ENCODE measurements at places on chromosomes 6 and 20.

GRCh38 chr20:14401479-14402138, 64.2 kb upstream of the FLRT3 start:
- peak; percentile 12 for DNase-seq

DNA sequence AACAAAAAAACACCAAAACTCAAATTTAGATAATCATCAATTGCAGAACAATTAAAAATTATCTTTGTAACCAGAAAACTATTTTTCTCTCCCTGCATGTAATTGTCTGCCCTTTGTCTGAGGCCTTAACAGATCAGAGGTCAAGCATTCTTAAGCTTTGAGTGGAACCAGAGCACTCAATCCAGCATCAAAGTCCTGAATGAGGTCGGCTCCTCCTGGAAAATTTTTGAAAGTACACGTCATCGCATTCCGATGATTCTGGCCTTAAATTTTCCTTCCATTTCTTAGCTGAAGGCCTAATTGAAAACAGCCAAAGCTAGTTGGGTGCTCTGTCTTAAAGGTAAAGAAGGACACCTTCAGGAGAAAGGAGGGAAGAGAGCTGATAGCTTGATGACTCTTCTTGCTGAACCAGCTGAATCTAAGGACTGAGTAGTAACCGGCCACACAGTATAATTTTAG, 510.2 kb upstream of the SULF2 start:
- DNase-seq = peak; percentile 90

DNA sequence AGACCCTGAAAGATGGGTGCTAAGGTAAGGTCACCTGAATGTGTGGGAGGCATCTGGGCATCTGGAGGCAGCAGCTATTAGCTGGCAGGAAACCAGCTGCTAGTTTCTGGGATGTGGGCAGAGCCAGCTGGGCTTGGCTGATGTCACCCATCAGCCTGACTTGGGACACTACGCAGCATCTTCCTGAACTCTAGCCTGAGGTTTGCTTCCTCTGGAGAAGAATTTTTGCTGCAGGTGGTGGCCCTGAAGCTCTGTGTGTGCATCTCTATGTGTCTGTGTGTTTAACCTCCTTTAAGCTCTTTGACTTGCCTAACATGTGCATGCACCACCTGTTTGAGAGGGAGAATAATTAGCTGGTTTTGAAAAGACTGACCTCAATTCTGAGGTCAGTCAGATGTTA, 465.1 kb upstream of the CHD6 start:
- DNase-seq = no peak

DNA sequence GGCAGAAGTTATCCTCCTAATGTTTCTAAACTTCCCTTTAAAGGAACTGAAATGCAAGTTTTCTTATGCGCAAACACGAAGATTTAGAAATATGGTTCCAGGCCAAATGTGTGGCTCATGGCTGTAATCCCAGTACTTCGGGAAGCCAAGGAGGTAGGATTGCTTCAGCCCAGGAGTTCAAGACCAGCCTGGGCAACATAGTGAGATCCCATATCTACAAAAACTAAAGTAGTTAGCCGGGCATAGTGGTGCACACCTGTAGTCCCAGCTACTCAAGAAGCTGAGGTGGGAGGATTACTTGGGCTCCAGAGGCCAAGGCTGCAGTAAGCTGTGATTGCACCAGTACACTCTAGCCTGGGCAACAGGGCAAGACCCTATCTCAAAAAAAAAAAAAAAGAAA, 95.8 kb upstream of the SCAF8 start:
- no peak for DNase-seq

GRCh38 chr6:143060806-143061596, at the start of gene AIG1:
AIG1 (plus strand) TSS chr6:143060889; CDS start chr6:143060926, 37 bp downstream.
- peak; percentile 73 for DNase-seq

- no peak for DNase-seq
These were observed 86.1 kb upstream of the EZR start for GRCh38 chr6:158905277-158905676.

DNA sequence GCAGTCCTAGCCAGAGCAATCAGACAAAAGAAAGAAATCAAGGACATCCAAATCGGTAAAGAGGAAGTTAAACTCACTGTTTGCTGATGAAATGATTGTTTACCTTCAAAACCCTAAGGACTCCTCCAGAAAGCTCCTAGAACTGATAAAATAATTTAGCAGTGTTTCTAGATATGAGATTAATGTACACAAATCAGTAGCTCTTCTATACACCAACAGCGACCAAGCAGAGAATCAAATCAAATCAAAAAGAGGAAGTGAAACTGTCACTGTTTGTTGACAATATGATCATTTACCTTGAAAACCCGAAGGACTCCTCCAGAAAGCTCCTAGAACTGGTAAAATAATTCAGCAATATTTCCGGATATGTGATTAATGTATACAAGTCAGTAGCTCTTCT, 21.7 kb downstream of the SERPINB9 start:
- DNase-seq = no peak

DNA sequence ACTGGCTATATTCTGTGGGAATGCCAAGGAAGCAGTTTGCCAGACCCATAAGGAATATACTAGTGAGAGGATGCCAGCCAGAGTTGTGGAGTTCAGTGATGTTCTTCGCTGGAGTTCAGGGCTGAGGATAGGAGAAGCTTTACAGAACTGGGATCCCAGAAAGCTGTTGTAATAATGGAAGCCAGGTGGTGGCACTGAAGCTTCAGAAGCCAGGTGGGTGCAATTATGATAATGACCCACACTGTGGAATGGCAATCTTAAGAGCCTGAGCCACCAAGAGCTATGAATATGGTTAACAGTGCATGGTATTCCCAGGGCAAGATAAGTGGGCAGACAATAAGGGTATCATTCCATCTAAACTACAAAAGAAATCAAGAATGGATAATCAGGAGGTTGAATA, 25.1 kb upstream of the ENPP1 start:
- DNase-seq = peak; percentile 21

DNA sequence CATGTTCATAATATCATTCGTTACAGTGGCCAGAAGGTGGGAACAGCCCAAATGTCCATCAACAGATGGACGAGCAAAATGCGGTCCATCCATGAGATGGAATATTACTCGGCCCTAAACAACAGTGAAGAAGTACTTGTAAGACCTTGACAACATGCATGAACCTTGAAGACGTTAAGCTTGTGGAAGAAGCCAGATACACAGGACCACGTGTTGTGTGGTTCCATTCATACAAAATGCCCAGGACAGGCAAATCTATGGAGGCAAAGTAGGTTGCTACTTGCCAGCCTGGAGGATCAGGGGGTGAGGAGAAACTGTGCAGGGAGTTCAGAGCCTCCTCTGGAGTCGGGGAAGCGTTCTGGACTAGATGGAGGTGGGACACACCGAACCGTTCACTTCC, 207.1 kb downstream of the ERMARD start:
- no peak for DNase-seq

DNA sequence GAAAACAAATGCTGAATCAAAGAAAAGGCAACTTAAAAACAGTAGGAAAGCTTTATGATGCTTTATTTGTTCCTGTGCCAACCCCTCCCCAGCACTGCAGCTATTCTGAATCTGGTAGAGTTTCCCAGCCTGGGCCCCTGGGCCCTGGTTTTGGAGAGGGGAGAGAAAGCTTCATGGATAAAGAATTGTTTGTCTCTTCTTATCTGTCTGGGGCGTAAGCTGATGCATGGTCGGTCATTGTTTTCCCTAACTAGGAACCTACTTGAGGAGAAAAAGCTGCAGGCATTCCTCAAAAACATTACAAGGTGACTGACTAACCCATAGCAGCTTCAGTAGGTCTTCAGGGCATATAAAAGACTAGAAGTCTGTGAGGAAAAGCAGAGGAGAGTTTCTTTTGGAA, 758.1 kb upstream of the EPHA7 start:
- peak; percentile 29 for DNase-seq

GRCh38 chr6:75693534-75693933, 55.5 kb upstream of the MYO6 start:
- no peak for DNase-seq

GRCh38 chr6:22112461-22112860, 184.4 kb downstream of the PRL start:
- no peak for DNase-seq

DNA sequence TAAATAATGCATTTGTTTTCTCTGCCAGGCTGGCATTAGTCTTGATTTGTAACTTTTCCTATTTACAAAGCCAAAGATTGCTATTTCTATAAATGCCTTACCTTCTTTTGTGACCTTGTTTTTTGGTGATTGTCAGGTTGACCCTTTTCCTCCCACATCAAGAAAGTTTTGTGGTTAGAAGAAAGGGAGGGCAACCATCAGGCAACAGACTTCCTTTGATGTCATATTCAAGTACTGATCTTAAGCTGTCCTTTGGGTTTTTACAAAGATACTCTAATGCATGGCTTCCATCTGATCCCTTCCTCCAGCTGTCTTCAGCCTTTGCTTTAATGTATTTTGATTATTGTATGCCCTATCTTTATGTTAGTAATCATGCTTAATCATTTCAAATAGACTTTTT, 23.9 kb downstream of the RNF217 start:
- DNase-seq = no peak

- peak; percentile 65 for DNase-seq
These were observed 778 bp downstream of the PSMG4 start for GRCh38 chr6:3259491-3259958.

DNA sequence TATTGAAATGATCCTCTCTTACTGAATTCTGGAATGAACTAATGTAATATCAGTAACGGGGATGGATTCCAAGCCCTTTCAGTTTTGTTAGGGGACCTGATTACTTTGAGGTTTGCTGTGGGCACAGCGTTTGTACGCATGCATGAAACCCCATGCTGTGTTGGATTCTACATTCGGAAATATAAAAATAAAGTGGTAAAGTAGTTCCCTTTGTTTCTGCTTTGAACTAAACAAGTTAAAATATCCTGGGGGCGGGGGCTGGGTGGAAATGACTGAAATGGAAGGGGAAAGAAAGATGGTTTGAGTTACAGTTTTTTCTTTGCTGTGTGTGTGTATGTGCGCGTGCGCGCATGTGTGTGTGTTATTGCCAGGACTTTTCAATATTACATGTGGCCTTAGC, 196.5 kb upstream of the OPRM1 start:
- no peak for DNase-seq

DNA sequence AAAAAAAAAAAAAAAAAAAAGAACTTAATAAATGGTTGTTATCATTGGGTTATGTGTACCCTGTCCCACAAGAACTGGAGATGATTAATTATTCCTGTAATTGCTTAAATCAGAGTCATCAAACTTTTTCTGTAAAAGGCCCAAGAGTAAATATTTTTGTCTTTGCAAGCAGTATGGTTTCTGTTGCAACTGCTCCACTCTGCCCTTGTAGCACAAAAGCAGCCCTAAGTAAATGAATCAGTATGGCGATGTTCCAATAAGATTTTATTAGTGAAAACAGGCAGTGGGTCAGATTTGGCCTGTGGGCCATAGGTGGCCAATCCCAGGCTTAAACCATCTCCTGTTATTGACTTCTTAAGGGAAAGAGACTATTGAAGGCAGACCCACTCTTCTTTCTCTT, 252.7 kb downstream of the TSHZ2 start:
- DNase-seq = no peak

DNA sequence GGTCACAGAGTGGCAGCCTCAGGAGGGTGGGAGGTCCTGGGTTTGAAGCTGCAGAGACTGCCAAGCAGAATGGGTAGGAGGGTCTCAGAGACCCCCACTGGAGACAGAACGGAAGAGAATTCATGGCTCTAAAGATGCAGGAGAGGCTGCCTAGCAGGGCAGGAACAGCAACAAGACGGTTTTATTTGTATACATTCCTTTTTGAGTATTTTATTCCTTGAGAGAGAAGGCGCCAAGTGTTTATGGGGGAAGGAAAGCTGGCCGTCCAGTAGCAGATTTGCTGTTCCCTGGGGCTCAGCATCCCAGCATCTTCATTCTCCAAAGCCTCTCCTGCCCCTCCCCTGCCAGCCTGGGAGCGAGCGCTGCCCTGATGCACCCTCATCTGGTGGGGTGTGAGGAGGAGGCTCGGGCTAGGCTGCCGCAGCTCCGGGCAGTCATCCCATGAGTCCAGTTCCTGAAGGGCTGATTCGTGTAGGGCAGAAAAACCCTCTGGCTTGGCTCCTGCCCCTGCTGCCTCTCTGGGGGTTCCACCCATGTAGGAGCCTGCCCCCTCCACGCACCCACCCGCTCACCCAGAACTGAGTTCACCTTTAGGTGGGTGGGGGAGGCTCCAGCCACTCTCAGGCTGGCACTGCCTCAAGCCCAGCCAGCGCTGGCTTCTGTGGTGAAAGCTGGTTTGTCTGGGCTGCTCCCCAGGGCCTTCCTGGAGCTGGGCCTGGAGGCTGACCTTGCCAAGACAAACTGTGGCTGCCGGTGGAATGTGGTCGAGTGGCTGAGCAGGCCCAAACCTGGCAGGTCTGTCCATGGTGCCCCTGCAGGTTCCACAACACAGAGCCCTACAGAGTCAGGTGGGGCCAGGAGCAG, 32.4 kb downstream of the CPXM1 start:
- no peak for DNase-seq

DNA sequence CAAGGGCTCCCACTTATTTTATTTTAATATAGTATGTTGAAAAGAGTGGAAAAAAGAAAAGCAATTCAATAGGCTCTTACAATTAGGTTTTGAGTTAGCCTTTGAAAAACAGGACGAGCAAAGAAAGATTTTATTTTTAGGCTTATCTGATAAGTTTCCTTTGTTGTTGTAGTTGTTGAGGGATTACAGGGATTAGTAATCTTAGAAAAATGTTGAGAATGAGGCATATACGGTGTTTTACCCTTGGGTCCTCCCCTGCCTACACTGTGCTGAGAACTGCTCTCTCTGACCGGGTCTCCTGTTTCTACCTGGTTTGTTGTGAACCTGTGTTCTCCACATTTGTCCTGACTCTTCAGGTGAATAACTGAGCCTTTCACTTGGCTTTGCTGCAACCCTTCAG, 16.7 kb downstream of the TRAPPC3L start:
- DNase-seq = no peak

DNA sequence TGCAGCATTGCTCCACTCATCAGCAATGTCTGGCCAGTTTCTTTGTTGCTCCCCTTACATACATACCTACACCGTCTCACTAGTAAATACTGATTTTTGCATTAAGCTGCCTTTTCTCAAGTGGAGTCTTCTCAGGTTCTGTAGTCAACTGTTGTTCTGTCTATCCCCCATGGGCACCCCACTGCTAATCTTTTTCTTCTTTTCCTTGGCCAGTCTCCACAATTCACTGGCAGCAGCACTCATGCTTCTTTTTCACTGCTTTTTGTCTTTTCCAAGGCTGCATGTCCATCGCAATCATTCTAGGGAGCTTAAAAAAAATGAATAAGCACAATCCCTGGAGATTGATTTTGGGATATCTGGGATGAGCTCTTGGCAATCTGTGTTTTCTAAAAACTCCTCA, 10.3 kb upstream of the ERVFRD-1 start:
- DNase-seq = no peak

DNA sequence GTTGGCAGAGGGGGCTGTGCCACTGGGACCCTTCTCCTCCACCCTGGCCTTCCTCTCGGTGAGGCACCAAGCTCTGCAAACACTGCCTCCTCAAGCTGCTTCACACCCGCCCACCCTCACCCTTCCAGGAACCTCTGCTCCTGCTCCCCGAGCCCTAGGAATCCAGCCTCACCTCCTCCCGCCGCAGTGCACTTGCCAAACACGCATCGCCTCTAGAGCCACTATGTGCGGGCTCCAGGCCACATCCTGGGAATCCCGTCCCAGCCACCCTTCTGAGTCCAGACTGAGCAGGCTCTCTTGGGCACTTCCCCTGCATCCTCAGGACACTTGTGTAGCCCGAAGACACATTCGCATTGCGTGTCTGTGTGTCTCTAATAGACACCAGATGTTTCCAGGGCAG, 18.5 kb downstream of the PSMG4 start:
- no peak for DNase-seq

All from GM23338 (cell line).